ENCODE measurements at places on chromosomes 4 and X. TPM values are rescaled to one million over a fixed set of nuclear protein-coding genes. Genes with fewer than 3 reads are reported as not detected.

Gene NPY2R
- total RNA-seq, result not detected

Gene SSX3
- not detected for total RNA-seq

Gene FAM241A
- total RNA-seq, result 4.2 TPM

Gene MAGEA11
- total RNA-seq, result not detected

Gene IQCM
- total RNA-seq, result not detected

Gene HHIP
- under 0.01 TPM for total RNA-seq

Gene MAGEA1
- total RNA-seq, result not detected

Gene CXCL3
- total RNA-seq, result not detected

Gene SH3RF1
- 28.3 TPM for total RNA-seq

Gene STOX2
- total RNA-seq, result not detected

Gene SSX2
- total RNA-seq, result not detected

Gene MAOA
- 0.76 TPM for total RNA-seq

Gene ALB
- total RNA-seq, result not detected

Gene PLAC8
- total RNA-seq, result not detected

Gene CHIC1
- 7.9 TPM for total RNA-seq

Gene GBA3
- not detected for total RNA-seq

Gene NMU
- total RNA-seq, result not detected

Gene LIAS
- total RNA-seq, result 15.7 TPM

Gene TRIM75
- total RNA-seq, result not detected

Gene COL25A1
- not detected for total RNA-seq

Gene TEX13B
- total RNA-seq, result not detected

Gene LRCH2
- 2.3 TPM for total RNA-seq

Gene CCNG2
- 40.0 TPM for total RNA-seq

Gene RBM46
- total RNA-seq, result not detected

Gene NWD2
- not detected for total RNA-seq

Gene MAOB
- not detected for total RNA-seq

Gene ZAR1
- total RNA-seq, result not detected

Gene TMPRSS11F
- total RNA-seq, result not detected
